Stimulated activated CD4-positive, alpha-beta T cell treated with anti-CD3 and anti-CD28 coated beads, Interleukin-15, amount 100 ng/mL, for 1 hour (primary cell): ENCODE measurements at places on chromosomes 1 and 21.

DNA sequence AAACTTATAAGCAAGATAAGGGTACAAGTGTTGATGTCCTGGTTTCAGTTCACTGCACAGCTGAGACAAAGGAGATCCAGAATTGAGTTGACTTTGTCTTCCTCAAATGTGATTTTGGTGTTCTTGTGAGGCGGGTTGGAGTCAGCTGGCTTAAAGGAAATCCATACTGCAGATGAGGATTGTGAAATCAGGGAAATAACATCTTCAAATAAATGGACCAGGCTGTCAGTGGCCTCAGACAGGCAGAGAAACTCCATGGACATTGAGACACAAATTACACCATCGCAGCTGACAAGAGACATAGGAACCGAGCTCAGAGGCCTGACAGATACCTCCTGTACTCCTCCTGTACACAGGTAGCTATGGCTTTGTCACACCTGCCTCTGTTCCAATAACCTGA is 27.0 kb upstream of the REG4 start:
- DNase-seq = no peak

GRCh38 chr1:206769304-206769731 is 1.3 kb upstream of the IL19 start:
- DNase-seq = no peak

DNA sequence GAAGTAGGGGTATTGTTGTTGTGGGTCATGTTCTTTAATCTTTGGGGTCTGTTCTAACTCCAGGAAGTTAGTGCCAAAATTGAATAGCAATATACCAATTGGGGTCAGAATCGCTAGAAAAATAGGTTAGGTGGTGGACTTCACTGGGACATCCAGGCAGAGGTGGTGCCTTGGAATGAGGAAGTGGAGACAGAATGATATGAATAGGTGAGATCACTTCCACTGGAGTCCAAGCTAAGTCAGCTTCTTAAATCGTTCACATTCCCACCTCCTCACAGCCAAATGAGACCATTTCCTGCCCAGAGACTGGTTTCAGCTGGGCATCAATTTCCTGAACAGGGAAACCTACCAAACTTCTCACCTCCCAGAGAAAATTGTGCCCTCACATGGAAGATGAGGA is 137.8 kb upstream of the RAB4A start:
- DNase-seq = no peak

DNA sequence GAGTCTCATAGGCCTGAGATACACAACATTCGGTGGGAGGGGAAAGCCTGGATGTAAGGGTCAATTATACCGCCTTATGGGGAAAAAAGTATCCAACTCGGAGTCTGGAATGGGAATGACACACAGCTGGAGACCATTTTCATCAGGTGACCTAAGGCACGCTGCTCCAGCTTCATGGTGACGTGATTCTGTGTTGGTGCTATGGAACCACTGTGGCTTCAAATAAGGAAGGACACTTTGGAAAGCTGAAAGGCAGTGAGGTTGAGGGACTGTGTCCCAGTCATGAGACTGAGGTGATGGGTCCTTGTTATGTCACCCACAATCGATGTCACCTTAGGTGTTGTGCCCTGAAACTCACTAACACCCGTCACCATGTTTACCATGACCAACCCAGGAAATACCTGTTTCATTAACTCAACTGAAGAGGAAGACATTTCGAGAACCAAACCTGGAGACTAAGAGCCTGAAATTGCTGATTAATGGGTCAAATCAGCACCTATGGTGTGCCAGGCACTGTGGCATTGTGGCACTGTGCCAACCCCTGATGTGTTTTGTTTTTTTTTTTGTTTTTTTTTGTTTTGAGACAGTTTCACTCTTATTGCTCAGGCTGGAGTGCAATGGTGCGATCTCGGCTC is 54.5 kb downstream of the IRF2BP2 start:
- no peak for DNase-seq

DNA sequence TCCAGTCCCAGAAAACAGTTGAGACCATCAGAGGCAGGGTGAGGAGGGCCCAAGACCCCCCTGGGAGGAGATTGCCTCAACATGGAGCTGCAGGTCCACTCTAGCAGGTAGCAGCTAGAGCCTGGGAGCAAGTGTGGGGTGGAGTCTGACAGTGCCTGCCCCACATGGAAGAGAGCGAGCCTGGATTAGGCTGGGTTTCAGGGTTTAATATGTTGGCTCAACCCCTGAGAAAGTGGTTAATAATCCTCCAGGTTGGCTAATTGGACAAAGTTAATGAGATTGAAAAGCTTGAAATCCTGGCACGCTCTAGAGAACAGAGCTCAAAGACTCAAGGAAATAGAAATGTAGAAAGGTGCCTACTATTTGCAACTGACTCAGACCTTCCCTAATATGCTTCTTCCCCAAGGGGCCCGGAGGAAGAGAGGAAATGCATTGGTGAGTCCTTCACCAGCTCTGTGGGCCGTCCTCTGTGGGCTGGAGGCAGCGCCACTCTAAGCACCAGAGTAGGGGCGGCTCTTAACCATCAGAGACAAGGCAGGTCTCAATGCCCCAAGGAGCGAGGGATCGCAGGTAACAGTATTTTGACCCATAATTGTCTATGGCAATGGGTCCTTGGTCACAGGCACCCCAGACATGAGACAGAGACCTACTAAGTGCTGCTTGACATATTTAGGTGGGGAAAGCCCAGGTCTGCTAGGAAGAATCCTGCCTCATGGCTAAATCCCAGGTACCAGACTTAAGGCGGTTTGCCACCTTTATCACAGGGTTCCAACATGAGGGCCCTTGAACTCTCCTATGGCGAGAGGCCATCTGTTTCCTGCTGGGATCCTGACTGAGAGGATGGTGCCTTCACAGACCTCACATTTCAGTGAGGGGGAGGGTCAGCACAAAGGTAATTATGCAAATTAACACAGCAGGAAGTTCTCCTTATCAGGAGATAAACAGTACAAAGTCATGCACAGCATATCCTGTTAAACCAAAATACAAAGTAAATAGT is 33.8 kb downstream of the RSPH1 start:
- DNase-seq = no peak
